ENCODE measurements at places on chromosomes 11 and 22.

GRCh38 chr11:87013912-87014825 lies 23.6 kb upstream of the TMEM135 start:
- no peak for DNase-seq

- no peak for DNase-seq
These were observed at the start of gene CD6 for GRCh38 chr11:60971520-60971919. TSS of gene CD6 (plus strand) at chr11:60971680. CDS start at chr11:60971866, 186 bp downstream.

- no peak for DNase-seq
These were observed 426.8 kb upstream of the CADM1 start for GRCh38 chr11:115930886-115931547.

- no peak for DNase-seq
These were observed 389.9 kb upstream of the KIRREL3 start for GRCh38 chr11:127390465-127390864.
